AG04450 (cell line): ENCODE measurements at places on chromosomes 11 and 22. TPM values are rescaled to one million over a fixed set of nuclear protein-coding genes. Genes with fewer than 3 reads are reported as not detected.

CFAP300 gene
- 2.3 and 3.4 TPM in 2 replicates for polyA plus RNA-seq

DNA sequence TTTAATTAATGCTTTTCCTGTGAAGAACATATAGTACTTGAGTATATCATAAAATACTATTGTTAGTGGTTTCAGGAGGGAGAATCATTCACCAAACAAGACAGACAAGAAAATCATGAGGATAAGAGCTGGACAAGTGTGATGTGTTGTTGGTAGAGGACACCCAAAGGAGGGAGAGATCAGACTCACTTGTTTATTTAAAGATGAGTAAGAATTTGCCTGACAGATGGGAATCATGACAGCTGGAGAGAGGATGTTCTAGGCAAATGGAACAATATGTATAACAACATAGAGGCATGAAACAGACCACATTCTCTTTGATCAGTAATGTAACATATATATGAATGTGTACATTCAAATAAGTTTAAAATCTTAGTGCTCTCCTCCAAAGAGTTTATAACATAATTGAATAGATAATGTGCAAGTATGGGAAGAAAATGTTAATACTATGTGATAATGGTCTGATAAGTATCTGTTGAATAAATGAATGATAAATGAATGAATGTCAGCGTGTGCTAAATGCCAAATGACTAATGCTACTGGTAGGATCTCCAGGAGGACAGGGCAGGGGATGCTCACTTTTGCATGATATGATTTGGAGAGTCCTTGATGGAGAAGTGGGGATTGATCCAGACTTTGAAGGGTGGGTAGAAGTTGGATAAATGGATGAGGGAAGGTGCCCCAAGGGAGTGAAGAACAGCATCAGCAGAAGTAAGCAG is 228.9 kb upstream of the SORL1-AS1 start:
- DNase-seq = no peak

GRCh38 chr22:47174671-47175112 is 412.2 kb downstream of the TBC1D22A start:
- DNase-seq = no peak

CLTCL1 gene
- polyA plus RNA-seq = 6.6 and 8.0 TPM in 2 replicates

- no peak for DNase-seq
Observed at GRCh38 chr22:42745118-42745517, 24.4 kb upstream of the A4GALT start.

DNA sequence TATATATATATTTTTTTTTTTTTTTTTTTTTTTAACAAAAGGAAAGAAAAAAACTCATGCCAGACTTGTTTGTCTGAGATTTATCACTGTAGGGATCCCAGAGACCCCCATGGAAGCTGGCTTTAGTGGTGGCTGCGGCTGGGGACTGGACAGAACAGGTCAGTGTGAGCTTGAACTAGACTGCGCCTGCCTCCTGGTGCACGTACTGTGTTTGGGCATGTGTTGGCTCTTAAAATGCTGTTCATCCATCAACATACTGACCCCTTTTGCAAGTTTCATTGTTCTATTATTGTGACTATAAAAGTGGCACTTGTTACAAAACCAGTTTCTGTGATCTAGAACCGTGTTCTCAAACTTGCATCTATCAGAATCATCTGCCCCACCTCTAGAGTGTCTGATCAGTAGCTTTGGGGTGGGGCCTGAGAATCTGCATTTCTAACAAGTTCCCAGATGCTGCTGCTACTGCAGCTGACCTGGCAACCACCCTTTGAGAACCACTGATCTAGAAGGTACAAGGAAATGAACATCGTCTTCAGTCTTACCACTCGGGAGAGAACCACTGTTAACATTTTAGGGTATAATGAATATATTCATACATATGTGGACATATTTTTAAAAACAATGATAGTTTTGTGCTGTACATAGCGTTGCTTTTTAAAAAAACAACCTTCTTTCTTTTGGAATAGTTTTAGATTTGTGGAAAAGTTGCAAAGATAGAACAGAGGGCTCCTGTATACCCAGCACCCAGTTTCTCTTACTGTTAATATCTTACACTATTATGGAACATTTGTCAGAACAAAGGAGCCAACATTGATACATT is 54.0 kb downstream of the ZNRF3 start:
- DNase-seq = no peak

MS4A6A gene
- polyA plus RNA-seq = not detected in 2 replicates

DNA sequence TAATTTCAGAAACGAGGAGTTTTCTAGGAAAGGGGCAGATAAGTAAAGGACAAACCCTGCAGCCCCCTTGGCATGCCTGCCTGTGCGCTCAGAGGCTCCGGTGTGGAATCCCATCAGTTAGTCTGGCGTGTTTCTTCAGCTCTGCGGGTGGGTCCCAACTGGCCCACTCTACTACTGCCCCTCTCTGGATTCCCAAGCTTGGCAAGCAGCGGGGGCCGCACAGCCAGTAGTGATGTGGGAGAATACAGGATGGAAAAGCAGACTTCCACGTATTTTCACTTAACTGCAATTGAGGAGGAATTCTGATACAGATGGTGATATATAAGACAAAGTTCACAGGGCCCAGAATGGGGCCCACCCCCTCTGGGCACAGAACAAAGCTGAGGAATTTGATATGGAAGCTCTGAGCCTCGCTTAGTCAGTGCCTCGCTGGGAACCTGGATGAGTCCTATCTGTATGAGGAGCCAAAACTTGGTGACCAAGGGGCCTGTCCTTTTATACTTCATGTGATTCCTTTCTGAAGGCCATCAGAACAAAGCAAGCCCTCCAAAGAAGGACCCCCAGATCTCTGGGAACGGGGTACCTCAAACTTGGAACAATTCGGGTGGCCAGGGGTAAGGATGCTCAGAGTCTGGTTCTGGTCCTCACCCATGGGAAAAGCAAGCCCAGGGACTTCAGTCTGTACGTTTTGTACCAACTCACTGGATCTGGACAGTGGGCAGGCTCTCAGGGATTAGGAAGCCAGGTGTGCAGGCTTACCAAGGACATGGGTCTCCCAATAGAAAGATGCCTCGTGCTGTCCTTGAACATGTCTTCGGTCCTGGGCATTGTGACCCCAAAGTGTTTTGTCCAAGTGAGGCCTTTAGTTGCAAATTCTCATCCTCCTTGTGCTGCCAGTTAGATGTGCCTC is 26.0 kb downstream of the RELT start:
- DNase-seq = no peak

- no peak for DNase-seq
Observed at GRCh38 chr11:528815-529727, 6.3 kb downstream of the HRAS start.

OR10A2 gene
- polyA plus RNA-seq = not detected in 2 replicates

DNA sequence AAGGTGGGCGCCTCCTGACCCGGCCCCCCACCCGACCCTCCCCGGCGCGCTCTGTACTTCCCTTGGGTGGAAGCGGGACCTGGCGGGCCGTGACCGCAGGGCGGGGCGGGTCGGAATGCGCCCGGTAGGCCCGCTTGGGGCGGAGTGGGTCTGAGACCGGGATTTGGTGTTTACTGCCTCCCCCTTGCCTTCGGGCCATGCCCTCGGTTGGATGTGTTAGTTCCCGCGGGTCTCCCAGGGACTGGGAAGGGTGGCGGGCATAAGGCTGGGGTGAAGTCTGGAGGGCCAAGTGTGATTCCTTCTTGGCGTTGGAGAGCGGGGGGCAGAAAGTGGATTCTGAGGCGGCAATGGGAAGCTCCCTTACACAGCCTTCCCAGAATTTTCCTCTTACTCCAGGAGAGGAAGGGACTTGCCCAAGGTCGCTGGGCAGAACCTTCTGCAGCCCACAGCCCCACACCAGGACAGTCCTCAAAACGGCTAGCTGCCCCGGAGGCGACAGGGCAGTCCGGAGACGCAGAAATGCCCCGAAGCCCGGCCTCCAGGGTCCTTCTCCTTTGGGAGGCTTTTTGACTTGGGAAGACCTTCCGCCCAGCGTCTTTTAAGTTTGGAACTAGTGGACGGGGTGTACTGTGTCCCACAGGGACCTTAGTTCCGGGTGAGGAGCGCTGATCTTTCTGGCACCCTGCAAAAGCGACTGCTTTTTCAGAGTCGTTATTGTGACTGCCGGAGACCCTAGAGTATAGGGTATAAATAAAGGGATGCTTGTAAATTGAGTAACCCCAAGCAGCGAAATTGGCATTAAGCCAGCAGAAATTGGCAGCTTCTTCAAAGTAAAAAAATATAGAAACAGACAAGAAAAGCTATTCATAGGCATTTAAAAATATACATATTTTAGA is 647 bp downstream of the SWAP70 start:
- DNase-seq = no peak
